ENCODE measurements at places on chromosomes 12 and 14. TPM values are rescaled to one million over a fixed set of nuclear protein-coding genes. Genes with fewer than 3 reads are reported as not detected.

The ANKRD33 gene
- not detected for polyA plus RNA-seq

The GARIN6 gene
- polyA plus RNA-seq, result not detected

The MUCL1 gene
- not detected for polyA plus RNA-seq

The LRP6 gene
- polyA plus RNA-seq, result 15.3 TPM

DNA sequence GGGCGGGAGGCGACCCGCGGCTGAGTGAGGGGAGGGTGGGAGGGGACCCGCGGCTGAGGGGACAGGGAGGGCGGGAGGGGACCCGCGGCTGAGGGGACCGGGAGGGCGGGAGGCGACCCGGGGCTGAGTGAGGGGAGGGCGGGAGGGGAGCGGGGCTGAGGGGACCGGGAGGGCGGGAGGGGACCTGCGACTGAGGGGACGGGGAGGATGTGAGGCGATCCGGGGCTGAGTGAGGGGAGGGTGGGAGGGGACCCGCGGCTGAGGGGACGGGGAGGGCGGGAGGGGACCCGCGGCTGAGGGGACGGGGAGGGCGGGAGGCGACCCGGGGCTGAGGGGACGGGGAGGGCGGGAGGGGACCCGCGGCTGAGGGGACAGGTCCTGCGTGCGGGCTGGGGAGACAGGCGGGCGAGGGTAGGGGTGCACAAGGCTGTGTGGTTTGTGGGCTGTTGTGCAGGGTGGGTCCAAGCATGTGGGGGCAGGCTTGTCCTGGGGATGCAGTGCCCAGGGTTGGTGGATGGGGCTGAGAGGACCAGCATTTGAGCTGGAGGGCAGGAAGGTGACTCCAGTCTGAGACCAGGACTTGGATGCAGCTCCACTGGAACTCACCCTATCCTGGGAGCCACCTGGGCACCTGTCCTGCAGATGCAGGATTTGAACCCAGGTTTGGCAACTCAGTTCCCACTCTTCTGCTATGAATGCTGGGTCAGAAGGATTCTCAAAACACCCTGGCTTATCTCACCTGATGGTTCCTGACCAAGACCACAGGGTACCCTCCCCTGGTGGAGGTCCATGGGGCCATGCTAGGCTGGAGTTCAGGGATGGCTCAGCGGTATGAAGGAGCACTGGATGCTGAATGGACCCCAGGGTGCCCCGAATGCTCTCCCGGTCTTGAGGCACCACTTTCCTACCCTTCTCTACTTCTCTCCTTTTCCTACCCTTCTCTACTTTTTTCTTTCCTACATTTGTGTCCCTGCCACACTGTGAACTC lies 9.4 kb downstream of the PLD4 start:
- DNase-seq, result peak; percentile 71

DNA sequence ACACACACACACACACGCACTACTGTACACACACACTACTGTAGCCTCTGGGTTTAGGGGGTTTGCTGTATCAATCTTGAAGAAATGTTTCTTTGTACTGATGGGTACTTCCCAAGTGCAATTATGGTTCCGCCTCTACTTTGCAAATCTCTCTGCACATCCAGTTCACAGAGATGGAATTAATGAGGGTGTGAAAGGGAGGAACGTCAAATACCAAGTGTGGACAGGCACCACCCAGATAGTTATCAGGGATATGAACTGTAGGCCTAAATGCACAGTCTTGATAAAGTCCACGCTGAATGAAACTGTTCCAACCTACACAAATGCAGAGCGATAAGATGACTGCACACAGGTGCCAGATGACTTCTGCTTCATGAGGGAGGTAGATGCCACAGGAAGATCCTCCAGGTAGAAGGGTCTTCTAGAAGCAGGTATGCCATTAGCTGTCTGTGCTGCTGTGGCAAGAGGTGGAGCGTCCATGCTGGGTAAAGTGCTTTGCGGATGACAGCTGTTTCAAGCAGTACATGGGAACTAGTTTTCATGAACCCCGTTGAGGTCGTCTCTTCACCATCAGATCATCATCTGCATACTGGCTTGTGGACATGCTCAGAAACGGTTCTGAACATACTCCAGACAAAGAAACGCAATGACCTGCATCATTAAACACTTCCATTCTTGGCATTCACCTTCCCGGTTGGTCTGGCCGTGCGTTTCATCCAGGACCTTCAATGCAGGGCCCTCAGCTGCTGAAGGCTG lies 314.3 kb upstream of the RTL1 start:
- DNase-seq, result no peak

GRCh38 chr12:29051221-29051620 lies 97.9 kb upstream of the FAR2 start:
- DNase-seq, result no peak

DNA sequence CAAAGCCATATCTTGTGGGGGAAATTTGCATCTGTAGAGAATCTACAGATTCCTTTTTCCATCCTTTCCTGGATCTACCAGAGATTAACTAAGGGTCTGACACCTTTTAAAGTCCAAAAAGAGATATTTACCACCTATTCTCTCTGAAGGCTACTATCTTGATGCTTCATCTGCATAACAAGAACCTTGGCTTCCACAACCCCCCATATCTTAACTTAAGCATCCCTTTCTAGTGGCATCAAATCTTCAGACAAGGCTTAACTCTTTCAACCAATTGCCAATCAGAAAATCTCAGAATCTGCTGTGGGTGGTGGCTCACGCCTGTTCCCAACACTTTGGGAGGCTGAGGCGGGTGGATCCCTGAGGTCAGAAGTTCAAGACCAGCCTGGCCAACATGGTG lies 74.3 kb upstream of the FICD start:
- no peak for DNase-seq

- no peak for DNase-seq
Observed at GRCh38 chr12:64631197-64631596, 20.9 kb downstream of the RASSF3 start.

- peak; percentile 26 for DNase-seq
Observed at GRCh38 chr12:64826234-64826633, 1.8 kb downstream of the TBC1D30 start.

- DNase-seq, result no peak
Observed at GRCh38 chr12:50981319-50982239, 29.2 kb downstream of the HIGD1C start.

DNA sequence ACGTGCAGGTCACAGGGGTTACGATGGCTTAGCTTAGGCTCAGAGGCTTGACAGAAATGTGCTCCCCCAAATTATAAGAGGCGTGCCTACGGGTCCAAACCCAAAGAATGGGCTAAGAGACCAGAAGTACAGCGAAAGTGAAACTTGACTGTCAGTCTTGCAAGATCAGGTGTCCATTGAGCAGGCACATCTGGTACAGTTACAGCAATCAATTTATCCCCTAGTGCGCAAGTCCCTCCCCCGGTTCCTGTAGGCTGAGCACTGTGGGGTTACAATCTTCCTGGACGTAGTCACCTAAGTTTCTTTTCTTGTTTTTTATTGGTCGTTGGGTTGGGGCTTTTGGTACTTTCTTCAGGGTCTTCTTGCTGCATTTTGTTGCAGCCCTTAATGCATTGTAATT lies 134.2 kb downstream of the UNC79 start:
- DNase-seq, result no peak

GRCh38 chr14:96090441-96091148 lies 51.4 kb downstream of the C14orf132 start:
- DNase-seq, result peak; percentile 83

DNA sequence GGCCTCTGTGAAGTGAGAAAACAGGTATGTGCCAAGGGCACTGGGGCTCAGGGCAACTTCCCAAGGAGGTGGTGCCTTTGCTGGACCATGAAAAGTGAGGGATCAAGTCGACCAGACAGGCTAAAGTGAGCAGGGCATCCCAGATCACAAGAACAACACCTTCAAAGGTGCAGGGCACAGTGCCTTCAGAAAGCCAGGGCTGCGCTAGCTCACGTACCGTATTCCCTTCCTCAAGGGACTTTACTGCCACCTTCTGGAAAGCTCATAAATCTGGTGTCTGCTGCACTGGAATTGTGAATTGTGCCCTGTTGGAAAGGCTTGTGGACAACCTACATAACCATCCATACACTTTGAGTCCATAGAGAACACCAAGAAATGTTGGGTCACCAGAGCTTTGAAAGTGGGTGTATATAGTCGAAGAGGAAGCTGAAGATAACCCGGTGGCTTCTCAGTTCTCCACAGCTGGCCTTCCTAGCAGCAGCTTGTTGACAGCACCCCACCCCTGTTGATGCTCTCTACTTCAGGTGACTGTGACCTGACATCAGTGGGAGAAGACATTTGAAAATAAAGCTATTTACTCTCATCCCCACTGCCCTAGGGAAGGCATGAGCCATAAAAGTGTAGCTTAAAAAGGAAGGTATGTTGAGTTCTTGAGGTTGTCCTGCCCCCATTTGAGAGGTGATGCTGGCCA lies 24.5 kb downstream of the FIGNL2 start:
- DNase-seq, result peak; percentile 66

- no peak for DNase-seq
Observed at GRCh38 chr14:65756880-65757279, 344.4 kb downstream of the FUT8 start.
